ENCODE measurements at places on chromosomes 4 and X. TPM values are rescaled to one million over a fixed set of nuclear protein-coding genes. Genes with fewer than 3 reads are reported as not detected.

The POU3F4 gene
- total RNA-seq: not detected

The CCNI gene
- 197 TPM for total RNA-seq

The MGARP gene
- 0.64 TPM for total RNA-seq

The PNMA6A gene
- total RNA-seq: not detected

The GIMD1 gene
- total RNA-seq: not detected

The ZCCHC18 gene
- total RNA-seq: not detected

The PLXNB3 gene
- total RNA-seq: 43.8 TPM

Measured in transverse colon (tissue), 4 donors.